ENCODE measurements at places on chromosomes 2 and 18.

- no peak for DNase-seq
Measured at GRCh38 chr2:218983263-218983933, 1.6 kb downstream of the FEV start.

DNA sequence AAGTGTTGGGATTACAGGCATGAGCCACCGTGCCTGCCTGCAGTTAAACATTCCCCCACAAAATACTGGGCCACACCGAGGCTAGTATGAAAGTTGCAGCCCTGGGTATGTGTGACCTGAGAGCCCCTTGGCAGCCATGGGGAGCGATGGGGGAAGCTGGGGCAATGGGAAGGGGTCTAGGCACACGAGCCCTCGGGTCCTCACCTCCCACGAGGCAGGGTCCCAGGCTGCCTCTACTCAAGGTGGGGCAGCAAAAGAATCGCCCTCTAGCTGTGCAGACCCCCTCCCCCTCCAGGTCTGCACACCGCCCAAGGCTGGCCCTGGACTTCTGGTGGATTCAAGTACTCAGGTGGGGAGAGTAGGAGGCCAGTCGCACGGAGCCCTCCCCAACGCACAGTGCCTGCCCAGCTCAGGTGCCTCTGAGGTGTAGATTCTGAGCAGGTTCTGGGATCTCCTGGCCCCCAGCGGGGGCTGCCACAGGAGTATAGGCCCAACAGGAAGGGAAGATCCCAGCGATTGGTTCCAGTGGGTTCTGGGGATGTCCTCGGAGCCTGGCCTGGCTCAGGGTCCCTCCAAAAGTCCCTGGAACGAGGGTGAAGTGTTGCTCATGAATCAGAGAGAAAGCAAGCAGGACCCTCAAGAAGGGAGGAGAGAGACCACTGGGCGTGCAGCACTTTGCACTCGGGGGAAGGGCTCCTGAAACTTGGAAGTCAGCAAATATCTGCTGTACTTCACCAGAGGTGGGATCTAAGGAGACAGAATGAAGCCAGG lies 2.6 kb downstream of the GPR35 start:
- DNase-seq = no peak

- no peak for DNase-seq
Measured at GRCh38 chr2:133919285-133919684, 334.6 kb upstream of the MGAT5 start.

GRCh38 chr2:119248311-119248710 lies 24.7 kb downstream of the STEAP3 start:
- DNase-seq = no peak

DNA sequence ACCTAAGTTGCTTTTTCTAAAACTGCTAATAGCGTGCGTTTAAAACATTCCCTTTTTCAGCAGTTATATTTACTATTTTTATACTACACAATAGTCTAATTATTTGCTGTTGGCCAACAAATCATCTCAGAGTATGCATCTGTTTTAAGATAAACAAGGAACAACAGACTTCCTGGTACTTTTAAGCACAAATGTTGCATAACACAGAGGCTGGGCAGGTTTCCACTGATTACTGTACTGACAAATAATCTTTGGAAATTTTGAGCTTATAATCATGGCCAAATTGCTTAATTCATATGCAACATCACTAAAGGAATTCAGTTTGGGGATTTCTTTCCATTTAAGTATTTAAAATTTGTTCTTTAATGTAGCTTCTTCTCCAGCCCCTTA lies 737.4 kb upstream of the SALL3 start:
- no peak for DNase-seq

- DNase-seq = no peak
Measured at GRCh38 chr2:25763575-25763974, 90.2 kb upstream of the DTNB start.

- no peak for DNase-seq
Measured at GRCh38 chr18:79790996-79791972, 6.5 kb upstream of the KCNG2 start.

DNA sequence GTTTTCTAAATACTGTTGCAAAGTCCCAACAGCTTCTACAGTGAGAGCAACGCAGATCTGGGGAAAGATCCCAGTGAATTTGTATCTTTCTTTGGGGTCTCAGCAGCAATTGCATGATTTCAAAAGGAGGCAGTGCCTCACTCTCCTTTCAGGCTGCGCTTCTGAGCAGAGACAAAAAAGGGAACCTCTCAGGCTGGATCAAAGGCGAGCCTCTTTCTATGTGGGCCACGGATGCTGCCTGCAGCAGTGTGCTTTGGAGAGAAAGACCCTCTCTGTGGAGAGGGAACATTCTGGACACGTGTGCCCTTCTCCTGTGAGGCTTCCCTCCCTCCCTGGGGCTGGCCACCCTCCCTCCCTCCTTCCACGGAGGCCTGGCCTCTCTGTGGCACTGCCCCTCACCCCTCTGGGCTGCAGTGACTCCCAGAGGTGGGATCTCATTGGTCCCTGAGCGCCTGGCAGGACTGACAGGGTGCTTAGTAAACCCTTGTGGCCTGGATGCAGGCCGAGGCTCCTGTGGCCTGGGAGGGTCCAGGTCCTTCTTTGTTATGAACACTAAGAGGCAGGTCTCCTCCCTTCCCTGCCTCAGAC lies 21.6 kb upstream of the PDIA6 start:
- no peak for DNase-seq

DNA sequence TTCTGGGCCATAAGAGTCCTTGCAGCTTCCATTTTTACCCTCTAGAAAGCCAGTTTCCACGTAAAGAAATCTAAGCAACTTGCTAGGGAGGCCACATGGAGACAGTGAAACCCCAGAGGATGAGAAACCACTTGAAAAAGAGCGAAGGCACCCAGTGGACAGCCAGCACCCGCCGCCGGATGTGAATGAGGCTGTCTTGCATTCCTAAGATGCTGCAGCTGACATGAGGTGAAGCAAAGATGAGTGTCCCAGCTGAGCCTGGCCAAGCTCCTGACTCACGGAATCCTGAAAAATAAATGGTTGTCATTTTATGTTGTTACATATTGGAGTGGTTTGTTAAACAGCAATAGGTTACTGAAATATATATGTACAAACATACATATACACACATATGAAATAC lies 65.9 kb upstream of the STPG4 start:
- DNase-seq = no peak

GRCh38 chr2:196338440-196338839 lies 167.1 kb upstream of the STK17B start:
- DNase-seq = no peak

DNA sequence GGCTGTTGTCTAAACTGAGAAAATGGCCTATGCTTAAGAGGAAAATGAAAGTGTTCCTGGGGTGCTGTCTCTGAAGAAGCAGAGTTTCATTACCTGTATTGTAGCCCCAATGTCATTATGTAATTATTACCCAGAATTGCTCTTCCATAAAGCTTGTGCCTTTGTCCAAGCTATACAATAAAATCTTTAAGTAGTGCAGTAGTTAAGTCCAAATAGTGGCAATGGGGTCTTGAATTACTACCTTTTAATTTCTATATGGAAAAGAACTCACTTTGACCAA lies 13.8 kb upstream of the ALLC start:
- no peak for DNase-seq

DNA sequence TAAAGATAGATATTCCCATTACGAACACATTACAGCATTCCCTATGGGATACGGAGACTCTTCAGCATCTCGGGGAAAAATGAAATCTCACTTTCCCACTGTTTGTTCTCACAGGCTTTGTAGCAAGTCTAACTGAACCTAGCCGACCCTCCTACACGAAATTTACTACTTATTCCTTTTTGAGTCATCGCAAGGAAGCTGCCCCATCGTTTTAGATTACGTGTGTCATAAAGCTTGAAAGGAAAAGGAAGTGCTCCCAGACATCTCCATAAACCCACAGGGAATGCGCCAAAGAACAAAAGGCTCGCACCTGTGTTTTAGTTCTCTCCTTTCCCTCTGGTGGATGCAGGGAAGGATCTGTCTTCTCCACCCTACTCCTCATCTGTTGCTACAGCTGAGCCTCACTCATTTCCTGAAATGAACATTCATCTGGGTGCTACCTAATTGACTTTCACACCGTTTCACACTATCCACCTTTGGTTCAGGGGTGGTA lies 76.2 kb upstream of the STK39 start:
- DNase-seq = no peak

DNA sequence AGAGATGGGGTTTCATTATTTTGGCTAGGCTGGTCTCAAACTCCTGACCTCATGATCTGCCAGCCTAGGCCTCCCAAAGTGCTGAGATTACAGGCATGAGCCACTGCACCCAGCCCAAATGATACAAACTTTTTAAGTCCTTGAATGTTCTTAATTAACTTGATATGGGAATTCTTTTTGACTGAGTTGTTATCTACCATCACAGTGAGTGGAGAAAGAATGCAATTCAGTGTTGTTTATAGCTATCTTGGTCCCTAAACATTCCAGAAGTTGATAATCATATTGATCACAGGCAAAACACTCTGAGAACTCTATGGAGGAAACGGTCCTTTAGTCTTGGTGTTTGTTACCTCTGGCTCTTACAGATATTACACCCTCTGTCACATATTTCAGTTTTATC lies 1072.5 kb downstream of the SUCLG1 start:
- DNase-seq = no peak

DNA sequence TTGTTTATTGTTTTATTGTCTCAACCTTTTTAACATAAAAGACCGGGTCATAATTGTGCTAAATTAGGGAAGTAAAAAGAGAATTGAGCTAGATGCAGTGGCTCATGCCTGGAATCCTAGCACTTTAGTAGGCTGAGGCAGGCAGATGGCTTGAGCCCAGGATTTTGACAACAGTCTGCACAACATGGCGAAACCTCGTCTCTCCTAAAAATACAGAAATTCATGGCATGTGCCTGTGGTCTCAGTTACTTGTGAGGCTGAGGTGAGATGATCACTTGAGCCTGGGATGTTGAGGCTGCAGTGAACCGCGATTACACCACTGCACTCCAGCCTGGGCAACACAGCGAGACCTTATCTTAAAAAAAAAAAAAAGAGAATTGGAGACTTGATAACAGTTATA lies 104.2 kb upstream of the TTC27 start:
- no peak for DNase-seq

DNA sequence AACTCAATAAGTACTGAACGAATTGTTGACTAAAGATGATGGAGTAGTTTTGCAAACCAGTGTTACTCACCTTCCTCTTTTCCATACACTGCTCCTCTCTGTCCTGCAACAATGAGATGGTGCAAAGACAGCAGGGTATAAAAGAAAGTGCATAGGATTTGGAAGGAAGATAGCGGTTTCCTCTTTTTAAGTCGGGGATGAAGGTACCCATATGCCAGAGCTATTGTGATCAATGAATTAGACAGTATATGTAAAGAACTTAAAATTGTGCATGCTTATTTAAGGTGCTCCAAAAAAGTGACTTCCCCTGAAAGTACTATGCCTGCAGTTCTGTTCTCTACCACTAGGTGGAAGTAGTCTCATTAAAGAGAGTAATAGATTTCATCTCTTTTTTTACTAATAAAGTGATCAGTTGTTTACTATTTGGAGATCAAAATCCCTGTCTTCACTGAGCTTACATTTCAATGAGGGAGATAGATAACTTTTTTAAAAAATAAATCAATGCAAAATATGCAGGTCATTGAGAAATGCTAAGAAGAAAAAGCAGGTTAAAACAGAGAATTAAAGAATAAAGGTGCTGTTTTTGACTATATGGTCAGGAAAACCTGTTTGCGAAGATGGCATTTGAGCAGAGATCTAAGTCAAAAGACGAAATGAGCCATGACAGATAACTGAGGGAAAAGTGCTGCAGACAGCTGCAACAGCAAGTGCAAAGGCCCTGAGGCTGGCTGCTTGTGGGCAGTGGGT lies 339.7 kb upstream of the SLC14A2 start:
- DNase-seq = peak; percentile 11

Data from CD4-positive, alpha-beta memory T cell (primary cell).